ENCODE measurements at places on chromosomes 12 and 14.

GRCh38 chr12:57754411-57755193 lies at the start of gene MARCHF9:
Gene MARCHF9, plus strand, starts transcription at chr12:57755103. Its CDS starts 426 bp downstream, at chr12:57755529.
- DNase-seq, result peak; percentile 86

DNA sequence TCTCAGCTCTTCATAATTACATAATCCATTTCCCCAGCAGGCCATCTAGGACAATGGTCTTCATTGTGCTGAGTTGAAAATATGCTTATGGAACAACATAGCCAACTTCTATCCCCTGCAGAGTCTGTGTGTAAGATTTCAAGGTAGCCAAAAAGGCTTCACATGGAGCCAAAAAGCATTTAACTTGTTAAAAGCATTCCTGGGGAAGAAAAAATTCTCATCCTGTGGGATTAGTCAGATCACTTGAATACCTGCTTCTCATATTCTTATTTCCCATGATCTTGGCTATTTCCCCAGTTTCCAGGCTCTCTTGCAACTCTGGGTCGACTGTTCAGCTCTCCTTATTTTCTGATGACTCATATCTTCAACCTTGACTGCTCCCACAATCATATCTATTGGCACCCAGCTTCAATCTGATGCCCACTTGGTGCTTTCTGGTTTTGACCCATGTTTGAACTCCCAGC lies 178.9 kb downstream of the KLHL28 start:
- no peak for DNase-seq

DNA sequence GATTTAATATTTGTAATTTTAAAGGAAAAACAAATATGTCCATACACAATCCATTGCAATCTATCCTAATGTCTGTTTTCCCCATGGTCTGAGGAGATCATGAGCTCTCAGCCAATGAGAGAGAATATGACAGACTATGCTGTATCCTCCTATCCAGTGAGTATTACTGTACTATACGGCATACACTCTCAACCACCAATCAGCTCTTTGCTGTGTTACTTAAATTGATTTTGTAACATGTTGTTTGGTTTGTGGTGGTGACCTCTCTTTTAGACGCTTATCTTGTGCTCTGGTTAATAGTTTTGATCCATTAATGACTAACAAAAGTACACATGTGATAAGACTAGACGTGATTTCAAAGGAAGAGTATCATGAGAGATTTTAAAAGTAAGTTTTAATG lies 231.5 kb upstream of the FOXN3 start:
- no peak for DNase-seq

DNA sequence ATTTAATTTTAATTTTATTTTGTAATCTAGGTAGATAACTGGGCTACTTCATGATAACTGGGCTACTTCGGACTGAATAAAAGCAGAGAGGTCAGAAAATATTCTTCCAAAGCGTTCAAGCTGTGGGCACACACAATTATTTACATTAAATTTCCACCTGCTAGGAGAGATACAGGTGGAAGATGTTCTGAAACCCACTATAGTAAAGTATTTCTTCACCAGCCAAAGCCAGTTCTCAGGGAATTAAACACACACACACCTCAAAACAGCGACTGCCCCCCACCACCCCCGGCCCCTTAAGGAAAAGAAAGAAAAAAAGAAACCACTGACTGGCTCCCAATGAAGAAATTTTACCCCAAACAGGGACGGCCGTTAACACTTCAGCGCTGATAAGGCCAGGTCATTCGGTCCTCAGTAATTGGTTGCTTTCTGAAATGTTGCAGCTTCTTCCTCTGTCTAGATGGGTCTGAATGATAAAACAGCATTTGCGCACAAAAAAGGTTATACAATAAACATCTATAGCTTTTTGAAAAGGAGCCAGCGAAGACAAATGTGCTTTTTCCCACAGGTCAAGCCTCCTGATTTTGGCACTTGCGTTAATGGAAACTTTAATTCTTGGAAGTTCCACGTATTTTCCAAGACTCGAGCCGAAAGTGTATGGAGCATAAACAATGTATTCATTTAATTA lies 771 bp upstream of the KCNJ8 start:
- no peak for DNase-seq

Measured in 8988T (cell line).